Activated naive CD8-positive, alpha-beta T cell treated with anti-CD3 and anti-CD28 coated beads, Interleukin-2, amount 10 ng/mL, durations not matched to agents 7 days and 5 days (primary cell): ENCODE measurements at places on chromosomes 11 and 22. TPM values are rescaled to one million over a fixed set of nuclear protein-coding genes. Genes with fewer than 3 reads are reported as not detected.

GRCh38 chr11:28964811-28965210 lies 856.6 kb downstream of the METTL15 start:
- H3K27me3 ChIP-seq = no peaks in the 10 kb centered on the region
- H3K27ac ChIP-seq = no peak overlapping the region

DNA sequence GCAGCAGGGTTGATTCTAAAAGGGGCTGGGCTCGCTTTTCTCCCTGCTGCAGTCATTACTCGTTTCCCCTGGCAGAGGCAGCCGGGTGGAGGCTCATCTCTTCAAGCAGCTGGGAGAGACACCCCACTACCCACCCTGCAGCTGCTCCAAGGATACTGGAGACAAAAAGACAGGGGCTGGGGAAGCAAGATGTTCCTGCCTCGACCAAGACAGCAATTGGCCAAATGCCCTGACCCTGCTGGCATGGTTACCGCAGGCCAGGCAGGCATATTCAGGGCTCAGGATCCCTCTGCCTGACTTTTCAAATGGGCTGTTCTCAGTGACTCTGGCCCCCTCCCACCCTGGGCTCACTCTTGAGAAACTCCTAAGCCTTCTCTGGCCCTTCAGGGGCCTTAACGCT lies 6.8 kb upstream of the RGL4 start:
- peaks cover 8% of the 10 kb centered on the region for H3K4me1 ChIP-seq
- H3K36me3 ChIP-seq = peaks cover 3% of the 10 kb centered on the region
- DNase-seq = no peak

DNA sequence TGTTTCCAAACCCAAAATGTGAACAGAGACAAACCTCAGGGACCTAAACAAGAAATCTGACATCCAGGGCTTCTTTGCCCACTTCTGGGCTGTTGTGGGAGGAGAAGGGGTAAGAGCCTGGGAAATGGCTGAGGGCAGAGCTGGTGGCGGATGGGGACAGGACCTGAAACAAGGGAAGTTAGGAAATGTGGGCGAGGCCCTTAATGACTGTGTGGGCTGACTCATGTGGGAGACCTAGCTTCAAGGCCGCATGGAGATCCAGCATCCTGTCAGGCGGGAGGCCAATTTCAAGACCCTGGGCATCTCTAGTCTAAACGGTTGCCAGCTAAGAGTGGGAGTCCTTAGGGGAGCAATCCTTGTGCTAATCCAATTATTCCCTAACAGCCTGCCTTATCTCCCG lies 2.1 kb upstream of the OAF start:
- H3K27ac ChIP-seq = no peak overlapping the region
- peaks cover 23% of the 10 kb centered on the region for H3K27me3 ChIP-seq
- DNase-seq = no peak
- H3K4me1 ChIP-seq = peaks cover 16% of the 10 kb centered on the region

GRCh38 chr11:82003671-82004515 lies 729.8 kb downstream of the FAM181B start:
- no peak for DNase-seq
- H3K27ac ChIP-seq = no peak overlapping the region
- no peaks in the 10 kb centered on the region for H3K27me3 ChIP-seq
- H3K4me3 ChIP-seq = no peak overlapping the region
- H3K36me3 ChIP-seq = no peaks in the 10 kb centered on the region

- DNase-seq = no peak
- H3K36me3 ChIP-seq = no peaks in the 10 kb centered on the region
- peaks cover 11% of the 10 kb centered on the region for H3K27me3 ChIP-seq
- H3K4me3 ChIP-seq = no peak overlapping the region
Observed at GRCh38 chr11:10371926-10372641, 67.2 kb downstream of the ADM start.

DNA sequence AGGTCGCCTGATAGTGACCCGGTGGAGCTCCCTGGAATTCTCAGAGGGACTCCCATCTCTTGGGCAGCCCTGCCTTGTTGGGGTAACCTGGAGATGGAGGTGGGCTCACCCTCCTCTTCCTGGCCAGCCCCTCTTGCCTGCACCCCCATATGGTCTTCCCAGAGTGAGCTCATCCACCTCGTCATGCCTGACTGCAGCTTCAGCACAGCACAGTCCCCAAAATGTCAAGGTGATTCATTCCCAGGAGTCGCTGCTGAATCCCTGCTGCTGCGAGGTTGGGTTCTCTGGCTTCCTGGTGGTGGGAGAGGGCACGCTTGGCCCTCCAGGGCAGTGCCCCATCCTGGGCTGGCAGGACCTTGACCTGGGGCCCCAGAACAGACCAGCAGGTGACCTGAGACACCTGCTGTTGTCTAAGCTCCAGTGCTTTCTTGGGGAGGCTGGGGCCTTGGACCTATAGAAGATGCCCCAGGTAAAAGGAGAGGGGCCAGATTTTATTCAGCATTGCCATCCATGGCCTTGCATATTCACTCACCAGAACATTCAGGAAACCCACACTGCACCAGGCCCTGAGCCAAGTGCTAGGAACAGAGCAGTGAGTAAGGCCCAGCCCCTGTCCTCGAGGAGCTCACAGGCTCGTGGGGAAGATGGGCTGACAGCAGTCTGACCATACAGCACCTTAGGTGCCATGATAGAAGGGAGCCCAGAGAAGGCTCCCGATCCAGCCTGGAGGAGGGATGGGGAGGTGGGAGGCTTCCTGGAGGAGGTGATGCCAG lies 72.9 kb downstream of the CACNA1I start:
- no peak overlapping the region for H3K4me3 ChIP-seq
- H3K27ac ChIP-seq = no peak overlapping the region
- H3K36me3 ChIP-seq = no peaks in the 10 kb centered on the region
- H3K4me1 ChIP-seq = no peaks in the 10 kb centered on the region
- DNase-seq = no peak
- peaks cover 14% of the 10 kb centered on the region for H3K27me3 ChIP-seq

DNA sequence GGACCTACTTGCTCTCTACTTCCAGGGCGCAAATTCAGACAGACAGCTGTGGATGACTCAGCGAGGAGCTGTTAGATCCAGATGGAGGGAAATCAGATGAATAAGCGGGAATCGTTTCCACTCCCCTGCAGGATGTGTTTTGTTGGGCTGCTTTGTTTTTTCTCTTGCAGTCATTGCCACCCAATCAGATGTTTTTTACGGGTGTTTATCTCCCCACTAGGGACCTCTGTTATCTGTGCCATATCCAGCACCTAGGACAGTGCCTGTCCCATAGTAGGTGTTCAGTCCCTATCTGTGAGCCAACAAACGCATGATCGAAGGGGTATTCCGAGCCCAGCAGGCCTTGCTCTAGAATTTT lies 51.1 kb upstream of the PARVG start:
- no peak for DNase-seq
- peaks cover 12% of the 10 kb centered on the region for H3K4me1 ChIP-seq
- H3K27me3 ChIP-seq = no peaks in the 10 kb centered on the region

DNA sequence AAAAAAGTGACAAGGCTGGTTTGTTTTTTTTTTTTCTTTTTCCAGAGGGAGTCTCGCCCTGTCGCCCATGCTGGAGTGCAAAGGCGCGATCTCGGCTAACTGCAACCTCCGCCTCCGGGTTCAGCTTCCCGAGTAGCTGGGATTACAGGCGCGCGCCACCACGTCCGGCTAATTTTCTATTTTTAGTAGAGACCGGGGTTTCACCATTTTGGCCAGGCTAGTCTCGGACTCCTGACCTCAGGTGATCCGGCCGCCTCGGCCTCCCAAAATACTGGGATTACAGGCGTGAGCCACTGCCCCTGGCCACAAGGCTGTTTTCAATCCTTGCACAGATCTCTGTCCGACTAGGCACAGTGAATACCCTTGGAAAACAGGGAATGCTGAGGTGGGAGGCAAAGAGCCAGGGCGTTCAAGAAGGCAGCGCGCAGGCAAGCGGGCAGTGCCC lies 566 bp downstream of the ATP6V1E1 start:
- H3K4me1 ChIP-seq = peaks cover 18% of the 10 kb centered on the region
- H3K27me3 ChIP-seq = no peaks in the 10 kb centered on the region
- H3K4me3 ChIP-seq = peak overlapping the region; percentile 98
- DNase-seq = no peak
- H3K36me3 ChIP-seq = peaks cover 8% of the 10 kb centered on the region

GRCh38 chr11:104899226-104899625 lies 966 bp upstream of the CASP12 start:
- no peak for DNase-seq
- H3K4me1 ChIP-seq = peaks cover 12% of the 10 kb centered on the region
- H3K27me3 ChIP-seq = peaks cover 2% of the 10 kb centered on the region
- H3K27ac ChIP-seq = no peak overlapping the region
- peaks cover 32% of the 10 kb centered on the region for H3K36me3 ChIP-seq
- H3K4me3 ChIP-seq = no peak overlapping the region

DNA sequence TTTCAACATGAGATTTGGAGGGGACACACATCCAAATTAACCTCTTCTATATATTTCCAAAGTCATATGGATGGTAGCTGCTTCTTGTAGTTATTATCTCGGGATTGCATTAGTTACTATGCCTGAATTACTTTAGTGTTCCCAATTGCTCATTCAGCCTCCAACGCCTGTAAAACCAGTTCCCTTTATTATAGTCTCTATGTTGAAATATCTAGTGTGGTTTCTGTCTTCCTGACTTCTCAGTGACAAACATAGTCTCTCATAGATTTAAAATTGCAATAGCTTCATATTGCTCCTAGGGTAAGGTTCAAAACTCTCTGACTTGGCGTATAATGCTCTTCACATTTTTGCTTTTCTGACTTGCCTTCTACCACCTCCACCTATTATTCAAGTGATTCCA lies 366.4 kb downstream of the CASP12 start:
- no peaks in the 10 kb centered on the region for H3K36me3 ChIP-seq
- H3K4me1 ChIP-seq = no peaks in the 10 kb centered on the region
- peaks cover 2% of the 10 kb centered on the region for H3K27me3 ChIP-seq
- H3K4me3 ChIP-seq = no peak overlapping the region

- no peak overlapping the region for H3K27ac ChIP-seq
Observed at GRCh38 chr11:107957109-107957588, 28.9 kb downstream of the RAB39A start.

GRCh38 chr11:17640493-17641164 lies 78.7 kb upstream of the MYOD1 start:
- no peak for DNase-seq
- no peaks in the 10 kb centered on the region for H3K36me3 ChIP-seq
- no peak overlapping the region for H3K4me3 ChIP-seq
- no peaks in the 10 kb centered on the region for H3K4me1 ChIP-seq

DNA sequence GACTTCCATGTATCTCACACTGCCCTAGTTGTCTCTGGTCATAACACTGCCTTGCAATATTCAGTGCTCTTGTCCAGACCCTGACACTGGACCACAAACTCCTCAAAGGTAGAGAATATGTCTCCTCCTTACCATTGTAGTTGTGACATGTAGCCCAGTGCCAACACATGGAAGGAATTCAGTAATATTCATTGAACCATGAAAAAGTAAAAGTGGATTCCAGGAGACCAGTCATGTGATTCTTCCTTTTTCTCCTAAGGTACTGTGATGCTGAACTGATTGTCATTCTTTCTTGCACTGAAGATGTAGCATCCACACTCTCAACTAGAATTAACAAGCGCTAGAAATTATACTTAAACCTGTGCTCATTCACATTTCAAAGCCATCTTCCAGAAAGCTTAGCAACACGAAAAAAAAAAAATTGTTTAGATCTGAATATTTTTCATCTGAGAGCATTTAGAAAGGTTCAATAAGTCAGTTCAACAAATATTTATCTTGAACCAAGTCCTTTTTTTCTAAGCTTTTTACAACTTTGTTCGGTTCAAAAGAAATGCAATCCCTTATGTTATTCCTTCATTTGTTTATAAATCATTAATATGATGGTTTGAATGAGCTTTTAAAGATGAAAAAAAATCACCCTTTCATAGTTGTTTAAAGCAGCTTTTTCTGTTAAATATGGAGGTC lies 224.7 kb upstream of the BLID start:
- H3K4me1 ChIP-seq = no peaks in the 10 kb centered on the region
- no peak for DNase-seq
- no peak overlapping the region for H3K4me3 ChIP-seq
- H3K27ac ChIP-seq = no peak overlapping the region

DNA sequence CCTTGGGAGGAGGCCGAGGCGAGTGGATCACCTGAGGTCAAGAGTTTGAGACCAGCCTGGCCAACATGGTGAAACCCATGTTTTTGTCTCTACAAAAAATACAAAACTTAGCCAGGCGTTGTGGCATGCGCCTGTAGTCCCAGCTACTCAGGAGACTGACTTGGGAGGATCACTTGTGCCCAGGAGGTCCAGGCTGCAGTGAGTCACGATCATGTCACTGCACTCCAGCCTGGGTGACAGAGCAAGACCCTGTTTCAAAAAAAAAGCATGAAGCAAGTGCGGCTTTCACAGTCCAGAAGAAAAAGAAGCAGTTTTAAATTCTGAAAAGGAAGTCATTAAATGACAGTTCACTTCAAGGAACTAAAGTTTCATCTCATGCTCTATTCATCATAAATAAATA lies 7.1 kb upstream of the LTO1 start:
- no peak overlapping the region for H3K4me3 ChIP-seq
- H3K27me3 ChIP-seq = peaks cover 24% of the 10 kb centered on the region
- no peaks in the 10 kb centered on the region for H3K36me3 ChIP-seq
- H3K4me1 ChIP-seq = peaks cover 1% of the 10 kb centered on the region
- no peak overlapping the region for H3K27ac ChIP-seq

TEX54 gene
- total RNA-seq = not detected

PAX6 gene
- not detected for total RNA-seq

APLNR gene
- not detected for total RNA-seq

TMEM9B gene
- 28.9 TPM for total RNA-seq

GP1BB gene
- total RNA-seq = not detected

ACR gene
- not detected for total RNA-seq
